ACHN (cell line): ENCODE measurements at places on chromosomes 7 and 10.

DNA sequence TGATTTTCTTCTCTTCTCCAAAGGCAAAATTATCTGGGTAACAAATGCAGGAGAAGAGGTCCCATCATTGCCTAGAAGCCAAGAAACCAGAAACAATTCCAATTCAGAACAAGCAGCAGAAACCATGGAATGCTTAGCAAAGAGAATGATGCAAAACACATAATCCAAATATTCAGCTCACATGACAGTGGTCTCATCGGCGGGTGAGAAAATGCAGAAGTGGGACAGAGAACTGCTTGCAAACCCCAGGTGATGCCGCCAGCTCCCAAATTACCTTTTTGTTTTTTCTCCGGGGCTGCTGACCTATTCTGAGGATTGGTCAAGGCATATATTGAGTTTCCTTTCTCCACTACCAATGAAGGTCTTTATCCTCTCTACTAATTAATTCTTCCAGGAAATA, 99.7 kb downstream of the ZNF22 start:
- DNase-seq, result no peak

- no peak for DNase-seq
Measured at GRCh38 chr7:1667566-1668395, 2.3 kb upstream of the ELFN1 start.

GRCh38 chr7:99033765-99034164, 110.1 kb downstream of the SMURF1 start:
- DNase-seq, result no peak

- no peak for DNase-seq
Measured at GRCh38 chr10:97013983-97014382, 171.8 kb downstream of the SLIT1 start.

GRCh38 chr10:75443362-75443761, 11.9 kb downstream of the LRMDA start:
- no peak for DNase-seq

DNA sequence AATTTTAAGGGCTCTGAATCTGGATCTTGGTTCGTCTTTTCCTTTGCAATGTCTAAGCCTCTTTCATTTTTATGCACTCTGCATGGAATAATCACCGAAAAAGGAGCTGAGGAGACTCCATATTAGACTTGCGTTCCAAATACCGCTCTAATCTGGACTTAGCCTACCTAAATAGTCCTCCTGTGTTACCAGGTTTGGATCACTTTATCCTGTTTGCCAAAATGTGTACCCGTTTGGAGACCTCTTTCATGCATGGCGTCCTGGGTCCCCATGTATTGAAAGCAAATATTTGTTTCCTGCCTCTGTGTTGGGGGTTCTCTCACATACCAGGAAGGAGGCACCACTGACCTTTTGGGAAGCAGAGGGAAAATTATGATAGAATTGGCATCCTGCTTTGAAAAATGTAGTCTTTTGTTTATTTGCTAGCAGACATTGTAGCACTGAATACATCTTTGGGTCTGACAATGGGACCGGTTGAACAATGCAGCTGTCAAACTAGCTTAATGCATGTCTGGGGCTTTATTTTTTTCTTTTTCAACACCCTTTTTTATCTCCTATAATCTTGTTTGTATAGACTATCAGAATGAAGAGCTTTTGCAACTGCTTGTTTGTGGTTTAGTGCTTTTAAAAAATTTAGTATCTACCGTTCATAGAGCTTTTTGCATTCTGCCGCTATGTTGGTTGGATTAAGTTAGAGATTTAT, 11.8 kb upstream of the CELF2 start:
- DNase-seq, result no peak

DNA sequence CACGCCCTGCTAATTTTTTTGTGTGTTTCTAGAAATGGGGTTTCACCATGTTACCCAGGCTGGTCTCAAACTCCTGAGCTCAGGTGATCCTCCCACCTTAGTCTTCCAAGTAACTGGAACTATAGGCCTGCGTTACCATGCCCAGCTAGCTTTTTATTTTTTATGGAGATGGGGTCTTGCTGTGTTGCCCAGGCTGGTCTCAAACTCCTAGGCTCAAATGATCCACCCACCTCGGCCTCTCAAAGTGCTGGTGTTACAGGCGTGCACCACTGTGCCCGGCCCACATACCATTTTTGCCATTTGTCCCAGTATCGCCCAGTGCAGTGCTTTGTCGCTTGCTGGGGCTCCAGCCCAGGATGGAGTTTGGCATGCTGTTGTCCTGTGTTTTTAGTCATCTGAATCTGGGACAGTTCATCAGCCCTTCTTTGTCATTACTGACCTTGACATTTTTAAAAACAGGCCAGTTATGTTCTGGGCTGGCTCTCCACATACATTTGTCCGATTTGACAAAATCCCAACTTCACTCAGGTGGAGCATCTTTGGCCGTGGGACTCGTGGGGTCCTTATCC, 16.7 kb downstream of the FOXK1 start:
- no peak for DNase-seq

DNA sequence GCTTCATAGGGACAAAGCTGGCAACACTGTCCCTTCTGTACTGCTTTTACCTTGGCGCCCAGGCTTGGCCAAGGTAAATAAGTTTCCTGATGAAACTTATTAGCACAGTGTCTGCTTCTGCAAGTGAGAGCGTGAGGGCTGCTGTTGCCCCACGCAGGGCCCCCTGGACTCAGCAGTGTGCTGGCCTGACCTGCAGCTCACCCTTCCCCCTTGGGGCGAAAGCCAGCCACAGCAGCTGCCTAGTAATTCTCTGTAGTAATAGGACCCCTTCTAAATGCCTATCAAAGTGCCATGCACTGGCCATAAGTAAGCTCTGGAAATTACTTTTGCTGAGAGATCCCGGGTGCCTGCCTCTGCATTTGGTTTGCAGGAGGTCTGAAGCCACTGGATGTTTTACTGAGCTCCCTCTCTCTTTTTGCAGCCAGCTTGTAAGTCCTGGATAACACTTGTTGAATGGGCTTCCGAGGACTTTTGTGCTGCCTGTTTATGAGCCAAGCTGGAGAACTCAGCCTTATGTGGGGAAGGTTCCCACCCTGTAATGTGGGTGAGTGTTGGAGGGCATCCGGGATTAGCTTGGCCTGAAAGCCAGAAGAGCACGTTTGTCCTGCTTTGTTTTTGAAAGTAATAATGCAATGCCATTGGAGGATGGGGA, 293.9 kb downstream of the C7orf25 start:
- no peak for DNase-seq

DNA sequence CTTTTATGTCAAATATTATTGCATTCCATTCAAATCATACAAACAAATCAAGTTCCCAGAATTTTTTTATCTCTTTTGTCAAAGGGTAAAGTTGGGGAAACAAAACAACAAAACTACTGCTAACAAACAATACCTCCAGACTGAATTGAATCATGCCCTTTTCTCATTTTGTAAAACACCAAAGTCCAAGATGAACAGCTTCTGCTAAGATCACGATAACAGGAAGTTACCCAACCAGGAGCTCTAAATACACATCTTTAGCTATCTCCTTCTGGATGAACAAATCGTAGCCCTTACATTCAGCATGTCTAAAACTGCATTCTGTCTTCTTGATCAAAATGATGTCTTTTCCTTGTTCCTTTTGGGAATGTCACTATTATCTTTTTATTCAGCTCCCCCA, 97.4 kb downstream of the CTTNBP2 start:
- DNase-seq, result no peak

- no peak for DNase-seq
Measured at GRCh38 chr7:84813376-84813775, 373.5 kb downstream of the SEMA3D start.

DNA sequence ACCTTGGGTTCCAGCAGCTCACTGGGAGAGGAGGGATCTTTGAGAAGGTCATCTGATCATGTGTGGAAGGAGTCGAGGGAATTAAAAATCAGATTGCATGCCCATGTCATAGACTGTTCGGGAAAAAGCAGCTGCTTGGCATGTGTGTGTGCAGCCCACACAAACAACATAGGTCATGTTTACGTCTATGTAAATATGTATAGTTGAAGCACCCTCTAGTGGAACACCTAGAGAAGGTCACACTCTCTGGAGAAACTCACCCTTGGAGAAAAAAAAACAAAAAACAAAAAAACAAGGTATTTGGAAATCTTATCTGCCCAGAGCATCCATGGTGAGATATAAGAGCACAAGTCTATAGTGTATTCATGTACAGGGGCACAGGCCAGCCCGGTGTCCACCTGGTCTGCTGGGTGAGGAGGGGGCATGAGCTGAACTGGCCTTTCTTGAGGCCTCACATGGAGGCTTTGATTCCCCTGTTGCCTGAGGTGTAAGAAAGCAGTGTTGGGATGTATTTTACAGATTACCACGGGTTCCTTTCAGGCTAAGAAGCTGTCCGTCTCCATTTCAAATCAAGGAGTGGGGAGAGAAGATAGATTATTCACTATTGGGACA, 98.0 kb downstream of the NPY start:
- DNase-seq, result peak; percentile 62

GRCh38 chr10:123415523-123415922, 250.6 kb upstream of the GPR26 start:
- no peak for DNase-seq

DNA sequence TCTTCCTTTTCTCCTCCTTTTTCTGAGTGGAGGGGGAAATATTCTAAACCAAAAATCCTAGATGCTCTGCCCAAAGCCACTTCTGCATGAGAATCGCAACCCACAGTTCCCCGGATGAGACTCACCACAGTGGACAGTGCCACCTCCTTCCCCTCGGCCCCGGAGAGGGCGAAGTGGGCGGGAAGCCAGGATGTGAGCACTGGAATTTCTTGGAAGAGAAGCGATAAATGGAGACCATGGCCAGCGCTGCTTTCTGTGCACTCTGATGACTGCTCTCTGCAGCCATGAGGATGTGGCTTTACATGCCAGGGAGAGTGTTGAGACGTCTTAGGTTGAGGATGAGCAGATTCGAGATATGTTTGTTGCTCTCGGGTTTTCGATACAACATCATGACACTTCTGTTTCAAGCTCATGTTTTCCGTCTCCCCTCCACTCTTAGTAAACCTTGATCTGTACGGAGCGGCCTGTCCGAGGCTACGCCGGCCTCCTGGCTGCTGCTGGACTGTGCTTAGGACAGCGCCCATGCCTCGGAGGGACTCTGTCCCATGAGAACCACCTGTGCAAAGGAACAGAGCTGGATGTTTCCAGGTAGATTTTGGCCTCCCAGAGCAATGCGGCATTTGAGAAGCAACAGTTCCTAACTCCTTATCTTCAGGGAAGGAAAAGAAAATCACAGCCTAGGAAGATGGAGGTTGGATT, 414.6 kb upstream of the FOXK1 start:
- no peak for DNase-seq

GRCh38 chr7:14024406-14024805, 34.9 kb upstream of the ETV1 start:
- DNase-seq, result no peak

DNA sequence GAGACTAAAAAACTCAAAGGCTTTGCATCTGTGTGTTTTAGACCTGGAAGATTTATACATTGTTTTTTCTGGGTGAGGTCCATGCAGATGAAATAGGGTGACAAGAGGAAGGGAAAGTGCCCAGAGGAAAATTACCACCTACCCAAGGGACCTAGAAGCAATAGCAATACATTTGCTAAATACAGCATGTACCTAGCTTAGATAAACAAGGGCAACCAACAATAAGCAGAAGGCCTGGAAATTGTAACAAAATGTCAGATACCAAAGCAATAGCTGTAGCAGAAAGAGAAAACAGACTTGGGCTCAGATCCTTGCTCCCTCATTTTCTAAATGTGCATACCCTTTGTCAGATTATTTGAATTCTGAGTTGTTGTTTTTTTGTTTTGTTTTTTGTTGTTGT, 318.4 kb upstream of the KMT2E start:
- DNase-seq, result no peak

GRCh38 chr7:105493196-105493922, 28.7 kb downstream of the PUS7 start:
- DNase-seq, result peak; percentile 55

- no peak for DNase-seq
Measured at GRCh38 chr7:131649003-131649541, 92.6 kb upstream of the PODXL start.

DNA sequence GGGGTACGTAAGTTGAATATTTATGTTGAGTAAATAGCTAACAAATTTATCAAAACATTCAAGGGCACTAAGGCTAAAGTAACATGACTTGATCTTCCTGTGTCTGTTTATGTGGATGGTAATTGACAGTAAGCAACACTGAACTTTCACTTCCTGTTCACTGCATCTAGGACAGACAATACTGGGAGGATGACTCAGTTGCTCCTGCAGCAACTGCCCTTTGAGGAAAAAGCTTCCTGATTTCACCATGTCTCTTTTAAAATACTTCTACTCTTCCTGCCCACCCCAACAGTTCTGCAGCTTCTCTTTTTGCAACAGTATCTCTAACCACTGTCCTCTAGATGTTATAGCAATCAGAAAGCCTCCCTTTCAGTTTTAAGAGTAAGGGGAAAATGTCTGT, 76.6 kb upstream of the HGF start:
- DNase-seq, result peak; percentile 13

GRCh38 chr10:11048707-11049278, 31.1 kb downstream of the CELF2 start:
- DNase-seq, result no peak
